Activated CD4-positive, CD25-positive, alpha-beta regulatory T cell (primary cell): ENCODE measurements at places on chromosomes 2 and 18.

- DNase-seq: no peak
Observed at GRCh38 chr2:230893338-230893737, 28.6 kb downstream of the ITM2C start.

DNA sequence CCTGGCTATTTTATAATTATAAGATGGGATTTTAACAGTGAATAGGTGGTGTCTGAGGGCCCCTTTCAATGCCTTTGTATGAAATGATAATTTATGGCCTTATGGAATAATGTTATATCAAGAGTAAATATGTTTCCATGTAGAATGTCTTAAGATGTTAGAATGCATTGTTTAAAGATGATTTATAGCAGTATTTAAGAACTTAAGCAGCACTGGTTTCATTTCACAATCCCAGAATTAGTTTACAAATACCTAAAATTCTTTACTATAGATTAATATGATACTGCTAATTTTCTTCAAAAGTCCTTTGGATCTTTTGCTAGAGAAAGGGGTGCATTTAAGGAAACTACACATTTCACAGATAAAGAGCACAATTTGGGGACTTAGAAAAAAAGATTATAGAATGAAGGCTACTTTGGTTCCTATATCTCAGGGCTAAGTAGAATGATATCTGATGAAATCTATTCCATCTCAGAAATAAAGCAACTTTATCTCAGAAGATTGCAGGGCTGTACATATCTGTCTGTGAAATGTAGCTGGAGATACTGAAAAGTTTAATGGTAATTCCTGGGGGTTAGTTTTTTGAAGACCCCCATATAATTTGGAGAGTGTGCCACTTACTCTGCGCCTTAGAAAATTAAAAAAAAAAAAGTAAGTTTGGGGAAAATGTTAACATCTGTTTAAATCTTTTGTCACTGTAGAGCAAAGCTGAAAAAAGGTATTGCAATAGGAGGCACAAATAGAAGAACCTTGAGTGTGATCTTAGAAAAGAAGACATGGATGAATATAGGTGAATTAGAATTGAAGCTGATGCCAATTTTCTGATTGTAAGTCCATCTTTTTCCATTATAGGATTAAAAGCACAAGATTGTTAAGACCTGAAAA lies 123.4 kb downstream of the GULP1 start:
- DNase-seq: no peak

GRCh38 chr18:26574958-26575864 lies 26.9 kb upstream of the KCTD1 start:
- DNase-seq: no peak

GRCh38 chr2:8918412-8918811 lies 81.0 kb upstream of the KIDINS220 start:
- no peak for DNase-seq

DNA sequence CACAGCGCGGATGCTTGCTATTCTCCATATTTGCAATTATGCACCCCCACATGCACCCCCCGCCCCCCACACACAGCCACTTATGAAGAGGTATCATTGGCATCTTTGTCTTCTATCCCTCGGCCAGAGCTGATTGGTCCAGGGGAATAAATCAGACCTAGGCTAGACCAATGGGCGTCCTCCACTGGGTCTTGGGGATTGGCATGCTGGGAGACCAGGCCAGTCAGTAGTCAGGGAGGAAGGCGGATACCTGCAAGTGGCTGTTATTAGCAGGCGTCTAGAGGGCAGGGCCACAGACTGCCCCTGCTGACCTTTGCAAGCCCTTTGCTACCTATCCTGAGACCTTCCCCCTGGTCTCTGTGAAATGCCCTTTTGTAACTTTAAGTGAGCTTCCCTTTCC lies 30.0 kb downstream of the ATOH8 start:
- DNase-seq: no peak

GRCh38 chr18:24825397-24825796 lies 365.0 kb downstream of the HRH4 start:
- no peak for DNase-seq

GRCh38 chr2:105877945-105878344 lies 133.2 kb downstream of the NCK2 start:
- DNase-seq: no peak

DNA sequence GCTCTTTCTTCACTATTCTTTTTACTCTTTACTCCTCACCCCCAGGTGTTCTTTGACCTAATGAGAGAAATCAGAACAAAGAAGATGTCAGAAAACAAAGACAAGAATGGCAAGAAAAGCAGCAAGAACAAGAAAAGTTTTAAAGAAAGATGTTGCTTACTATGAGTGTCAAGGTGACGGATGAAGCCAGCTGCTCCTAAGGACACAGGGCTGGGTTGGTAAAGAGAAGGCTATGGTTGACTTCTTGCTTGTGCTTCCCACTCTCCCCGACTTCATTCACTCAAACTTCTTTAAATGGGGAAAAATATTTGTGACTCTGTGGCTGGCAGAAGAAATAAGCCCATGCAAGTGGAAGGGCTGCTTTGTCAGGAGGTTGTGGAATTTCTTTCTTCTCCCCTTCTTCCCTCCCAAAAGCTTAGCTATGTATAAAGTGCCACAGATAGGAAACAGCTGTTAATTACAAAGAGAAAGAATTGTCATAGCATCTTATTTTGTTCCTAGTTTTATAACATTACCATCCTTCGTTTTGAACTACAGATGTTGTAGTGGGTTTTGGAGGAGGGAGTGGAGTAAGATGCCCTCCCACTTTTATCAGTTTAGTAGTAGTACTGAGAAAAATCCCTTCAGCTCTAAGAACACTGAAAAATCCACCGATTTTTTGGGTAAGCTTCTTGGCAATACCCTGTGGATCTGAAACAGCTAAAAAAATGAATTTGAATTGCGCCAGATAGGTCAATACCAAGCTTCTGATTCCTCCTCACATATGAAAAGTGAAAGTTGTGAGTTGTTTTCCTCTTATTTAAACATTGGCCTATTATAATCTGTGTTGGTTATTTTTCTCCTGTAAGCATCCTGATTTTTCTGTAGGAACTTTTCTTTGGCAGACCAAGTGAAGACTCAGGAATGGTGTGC lies 40.7 kb downstream of the RALB start:
- DNase-seq: no peak

DNA sequence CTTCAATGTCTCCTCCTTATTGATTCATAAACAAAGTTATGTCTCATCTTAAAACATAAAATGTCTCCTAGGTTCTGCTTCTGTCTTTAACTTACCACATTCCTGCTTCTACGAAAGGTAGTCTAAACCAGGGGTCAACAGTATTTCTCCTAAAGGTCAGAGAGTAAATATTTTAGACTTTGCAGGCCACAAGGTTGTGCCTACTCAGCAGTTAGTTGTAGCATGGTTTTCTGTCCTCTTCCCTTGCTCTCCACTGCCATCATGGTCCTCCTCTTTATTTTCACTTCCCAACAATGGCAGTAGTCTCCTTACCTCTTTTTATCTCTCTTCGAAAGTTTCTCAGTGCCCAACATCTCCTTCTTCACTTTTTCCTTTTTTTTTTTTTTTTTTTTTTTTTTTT lies 68.3 kb upstream of the LRP1B start:
- no peak for DNase-seq

DNA sequence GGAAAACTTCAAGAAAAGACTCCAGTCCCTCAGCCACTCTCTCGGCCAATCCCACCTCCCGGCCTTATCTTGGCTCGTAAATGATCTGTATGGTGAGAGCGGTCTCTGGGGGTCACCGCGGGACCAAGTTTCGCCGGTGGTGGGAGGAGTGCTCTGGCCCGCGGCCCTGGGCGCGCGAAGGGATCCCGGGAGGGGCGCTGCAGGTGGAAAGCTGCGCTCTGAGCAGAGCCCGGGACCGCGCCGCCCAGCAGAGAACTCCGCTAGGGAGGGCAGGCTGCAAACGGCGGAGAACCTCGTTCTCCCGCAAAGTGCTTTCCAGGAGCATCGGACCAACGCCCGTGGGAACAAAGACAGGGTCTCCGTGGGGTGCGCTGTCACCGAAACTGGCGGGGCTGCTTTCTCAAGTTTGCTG lies 622 bp downstream of the LRP2 start:
- DNase-seq: no peak

GRCh38 chr2:99854236-99854852 lies 288.0 kb downstream of the AFF3 start:
- no peak for DNase-seq

DNA sequence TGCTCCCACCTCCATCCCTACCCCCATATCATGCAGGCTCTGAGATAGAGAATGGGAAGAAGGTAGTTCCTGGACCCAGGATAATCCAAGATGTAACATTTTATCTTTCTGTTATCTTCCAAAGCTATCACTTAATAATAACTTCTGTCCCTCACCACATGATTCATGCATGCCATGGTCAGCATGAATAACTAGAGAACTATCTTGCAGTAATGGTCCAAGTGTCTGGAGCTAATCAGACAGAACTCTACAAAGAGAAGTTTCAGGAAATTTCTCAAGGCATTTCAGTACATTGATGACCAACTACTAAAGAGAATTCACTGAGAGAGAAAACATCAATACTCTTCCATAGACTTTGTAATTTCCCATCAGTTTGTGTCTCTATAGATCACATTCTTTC lies 1469.7 kb upstream of the PIK3C3 start:
- DNase-seq: no peak

DNA sequence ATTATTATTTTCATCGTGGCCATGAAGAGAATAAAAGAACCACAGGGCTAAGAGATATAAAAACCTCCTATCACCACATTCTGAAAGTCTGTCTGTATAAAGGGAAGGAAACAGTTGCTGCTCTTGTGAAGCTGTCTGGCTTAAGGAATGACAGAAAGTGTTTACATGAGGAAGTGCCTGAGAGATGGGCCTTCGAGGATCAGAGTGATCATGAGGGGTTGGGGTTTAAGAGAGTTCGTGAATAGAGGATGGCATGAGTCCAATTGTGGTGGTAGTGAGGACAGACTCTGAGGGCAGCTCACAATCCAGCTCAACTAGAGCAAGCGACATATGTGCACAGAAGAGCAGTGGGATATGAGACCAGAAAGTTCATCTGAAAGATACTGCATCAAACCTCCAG lies 65.8 kb upstream of the PIEZO2 start:
- no peak for DNase-seq

GRCh38 chr2:60354713-60355112 lies 198.7 kb downstream of the BCL11A start:
- no peak for DNase-seq

DNA sequence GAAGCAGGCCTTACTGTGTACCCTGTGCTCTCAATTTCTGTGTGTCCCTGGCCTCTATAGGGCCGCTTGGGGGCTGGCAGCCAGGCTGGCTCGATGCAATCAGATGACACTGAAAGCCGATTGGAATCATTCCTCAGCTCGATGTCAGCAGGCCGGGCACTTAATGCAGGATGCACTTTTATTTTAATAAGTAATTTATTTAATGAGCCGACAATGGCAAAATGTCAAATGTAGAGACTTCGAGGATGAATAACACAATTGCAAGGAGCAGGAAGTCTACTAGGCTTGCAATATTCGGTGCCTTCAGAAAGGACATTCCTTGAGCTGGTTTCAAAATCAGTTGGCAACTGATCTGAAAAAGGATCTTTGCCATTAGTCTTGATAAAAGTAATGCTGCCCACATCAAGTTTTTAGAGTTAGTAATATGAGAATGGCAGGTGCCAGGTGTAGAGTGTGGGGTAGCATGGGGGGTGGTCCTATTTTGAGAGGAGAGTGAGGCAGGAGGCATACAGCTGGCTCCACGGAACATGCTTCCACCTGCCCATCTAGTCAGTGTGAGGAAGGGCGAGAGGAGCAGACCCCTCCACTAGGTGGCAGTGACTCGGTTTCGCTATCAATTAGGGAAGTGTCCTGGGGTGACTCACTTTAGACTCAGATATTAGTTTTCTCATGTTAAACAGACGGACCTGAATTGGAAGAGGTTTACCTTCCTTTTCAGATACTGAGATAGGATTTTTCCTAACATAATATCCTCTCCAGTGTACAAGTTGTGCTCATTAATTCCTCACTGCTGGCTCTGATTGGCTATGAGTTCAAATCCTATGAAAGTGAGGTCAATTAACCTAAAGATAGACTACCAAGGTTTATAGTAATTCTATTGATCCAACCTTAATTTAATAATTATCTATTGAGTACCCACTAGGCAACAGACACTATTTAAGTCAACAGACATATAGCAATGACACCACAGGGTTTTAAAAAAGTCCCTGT lies 80.9 kb downstream of the NABP1 start:
- DNase-seq: peak; percentile 4

GRCh38 chr2:11590193-11590592 lies 56.3 kb downstream of the GREB1 start:
- no peak for DNase-seq

DNA sequence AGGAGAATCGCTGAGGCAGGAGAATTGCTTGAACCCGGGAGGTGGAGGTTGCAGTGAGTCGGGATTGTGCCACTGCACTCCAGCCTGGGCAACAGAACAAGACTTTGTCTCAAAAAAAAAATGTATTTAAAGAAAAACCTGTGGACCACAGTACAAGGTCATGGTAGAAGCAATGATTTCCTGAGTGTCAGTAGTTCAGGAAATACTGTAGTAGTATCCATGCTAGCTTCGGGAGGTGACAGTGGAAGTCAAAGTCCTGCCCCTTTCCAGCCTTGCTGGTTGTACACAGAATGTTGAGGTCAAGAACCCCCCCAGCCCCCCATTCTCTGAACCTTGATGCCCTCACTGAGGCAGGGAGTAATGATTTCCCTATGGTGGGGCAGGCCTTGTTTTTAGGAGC lies 56.6 kb downstream of the INPP4A start:
- DNase-seq: no peak

DNA sequence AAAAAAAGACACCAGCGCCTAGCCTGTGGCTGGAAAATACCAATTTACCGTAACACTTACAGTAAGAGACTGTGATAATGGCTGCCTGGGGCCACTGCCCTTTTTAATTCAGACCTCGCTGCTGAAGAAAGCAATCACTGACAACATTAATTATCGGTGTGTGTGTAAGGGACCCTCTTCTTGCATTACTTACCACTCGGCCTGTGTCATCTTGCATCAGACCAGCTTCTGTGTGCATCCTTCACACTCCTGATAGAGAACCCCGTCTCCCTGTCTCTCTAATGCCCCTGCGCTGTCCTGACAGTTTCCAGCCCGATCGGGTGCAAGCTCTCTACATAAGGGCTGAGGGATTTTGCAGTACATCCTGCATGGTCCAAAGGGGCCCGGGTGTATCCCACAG lies 124.4 kb downstream of the ZNF516 start:
- no peak for DNase-seq

- DNase-seq: no peak
Observed at GRCh38 chr2:224982226-224982625, 60.0 kb downstream of the DOCK10 start.

GRCh38 chr2:113176696-113177355 lies 3.1 kb downstream of the PSD4 start:
- no peak for DNase-seq

DNA sequence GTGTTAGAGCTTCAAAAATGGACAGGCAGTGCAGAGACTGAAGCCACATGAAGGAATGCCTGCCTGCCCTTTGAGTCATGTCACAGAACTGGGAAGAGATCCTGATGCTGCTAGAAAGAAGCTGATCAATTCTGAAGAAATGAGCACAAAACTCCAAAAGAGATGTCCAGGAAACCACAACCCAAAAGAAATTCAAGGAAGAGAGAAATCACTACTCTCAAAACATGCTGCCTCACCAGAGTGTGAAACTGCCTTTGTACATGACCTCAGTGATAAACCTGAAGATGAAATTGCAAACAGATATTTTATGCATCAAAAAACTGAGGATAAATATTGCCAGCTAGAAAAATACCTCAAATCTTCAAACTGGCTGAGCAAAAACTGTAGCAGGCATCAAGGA lies 20.5 kb downstream of the USP40 start:
- no peak for DNase-seq
